ENCODE measurements at places on chromosomes 12 and 14. TPM values are rescaled to one million over a fixed set of nuclear protein-coding genes. Genes with fewer than 3 reads are reported as not detected.

GRCh38 chr12:108424816-108425215 lies 85.7 kb upstream of the CMKLR1 start:
- H3K4me1 ChIP-seq = no peaks in the 10 kb centered on the region
- no peak overlapping the region for H3K4me3 ChIP-seq
- no peak overlapping the region for H3K27ac ChIP-seq
- no peaks in the 10 kb centered on the region for H3K36me3 ChIP-seq

DNA sequence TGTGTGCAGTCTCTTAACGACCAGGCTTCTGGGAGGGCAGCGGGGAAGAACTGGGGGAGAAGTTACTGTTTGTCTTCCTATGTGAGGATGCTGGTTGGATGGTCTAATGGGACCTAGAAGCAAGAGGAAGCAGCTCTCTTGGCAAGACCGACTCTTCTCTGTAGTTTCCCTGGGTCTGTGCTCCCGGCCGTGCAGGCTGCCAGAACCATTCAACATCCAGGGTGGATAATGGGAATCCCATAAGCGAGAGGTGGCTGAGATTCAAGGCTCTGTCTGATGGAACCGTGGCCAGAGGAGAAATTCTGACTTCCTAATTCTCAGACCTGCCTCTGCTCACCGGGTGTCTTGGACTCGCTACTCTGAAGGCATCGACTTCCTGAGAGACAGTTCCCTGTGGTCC lies 561.0 kb upstream of the TBX3 start:
- no peaks in the 10 kb centered on the region for H3K36me3 ChIP-seq
- no peaks in the 10 kb centered on the region for H3K4me1 ChIP-seq
- H3K27ac ChIP-seq = no peak overlapping the region
- H3K27me3 ChIP-seq = no peaks in the 10 kb centered on the region
- DNase-seq = no peak

DNA sequence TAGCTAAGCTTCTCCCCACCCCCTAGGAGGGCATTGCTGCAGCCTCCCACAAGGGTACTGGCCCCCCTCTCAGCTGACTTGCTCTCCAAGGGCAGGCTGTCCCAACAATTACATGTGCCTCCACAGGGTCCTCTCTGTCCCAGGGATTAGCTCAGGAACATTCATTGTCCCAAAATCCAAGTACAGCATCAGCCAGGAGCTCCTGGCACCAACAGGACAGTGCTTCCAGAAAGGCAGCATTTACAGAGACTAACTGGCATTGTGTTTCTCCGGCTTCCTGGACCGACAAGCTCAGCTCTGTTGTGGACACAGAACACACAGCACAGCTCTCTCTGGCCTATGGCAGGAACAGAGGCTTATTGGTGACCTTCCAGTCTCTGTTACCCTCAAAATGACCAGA lies 21.7 kb downstream of the ABCD4 start:
- H3K36me3 ChIP-seq = peaks cover 4% of the 10 kb centered on the region
- H3K4me3 ChIP-seq = no peak overlapping the region
- H3K27ac ChIP-seq = no peak overlapping the region
- no peaks in the 10 kb centered on the region for H3K4me1 ChIP-seq
- no peaks in the 10 kb centered on the region for H3K27me3 ChIP-seq
- DNase-seq = no peak

DNA sequence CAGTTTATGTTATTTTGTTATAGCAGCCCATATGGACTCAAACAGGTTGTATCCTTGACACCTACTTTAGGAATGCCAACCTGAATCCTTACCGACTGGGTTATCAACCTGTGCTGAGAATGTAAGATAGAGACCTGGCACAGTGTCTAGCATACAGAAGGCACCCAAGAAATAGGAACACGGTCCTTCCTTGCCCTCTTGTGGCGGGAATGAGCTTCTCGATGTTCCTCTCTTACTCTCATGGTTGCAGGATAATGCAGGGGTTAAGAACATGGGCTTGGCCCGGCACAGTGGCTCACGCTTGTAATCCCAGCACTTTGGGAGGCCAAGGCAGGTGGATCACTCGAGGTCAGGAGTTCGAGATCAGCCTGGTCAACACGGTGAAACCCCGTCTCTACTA lies 6.5 kb downstream of the C12orf43 start:
- H3K36me3 ChIP-seq = no peaks in the 10 kb centered on the region
- no peaks in the 10 kb centered on the region for H3K27me3 ChIP-seq
- H3K4me3 ChIP-seq = no peak overlapping the region
- no peak overlapping the region for H3K27ac ChIP-seq
- peak; percentile 27 for DNase-seq

DNA sequence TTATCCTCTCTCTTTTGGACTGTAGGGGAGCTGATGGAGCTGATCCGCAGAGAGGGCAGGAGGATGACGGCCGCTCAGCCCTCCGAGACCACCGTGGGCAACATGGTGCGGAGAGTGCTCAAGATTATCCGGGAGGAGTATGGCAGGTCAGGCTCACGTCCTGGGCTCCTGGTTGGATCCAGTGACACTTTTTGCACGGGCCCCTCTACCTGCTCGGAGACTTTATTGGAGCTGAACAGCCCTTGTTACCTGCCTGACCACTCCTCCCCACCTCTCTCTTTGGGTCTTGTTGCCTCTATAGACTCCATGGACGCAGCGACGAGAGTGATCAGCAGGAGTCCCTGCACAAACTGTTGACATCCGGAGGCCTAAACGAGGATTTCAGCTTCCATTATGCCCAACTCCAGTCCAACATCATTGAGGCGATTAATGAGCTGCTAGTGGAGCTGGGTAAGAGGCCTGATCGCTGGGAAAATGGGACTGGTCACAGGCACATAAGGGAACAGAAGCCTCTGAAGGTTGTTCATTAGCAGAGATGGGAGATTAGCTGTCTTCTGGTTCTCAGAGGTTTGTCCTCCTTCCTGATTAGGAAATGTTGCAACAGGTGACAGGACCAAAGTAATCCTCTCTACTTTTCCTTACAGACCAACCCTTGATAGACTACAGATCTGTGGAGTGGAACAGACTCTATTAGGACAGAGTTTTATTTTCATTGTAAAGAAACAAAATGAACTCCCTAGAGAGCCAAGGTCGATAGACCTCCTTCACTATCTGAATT lies 718 bp downstream of the EIF2B2 start:
- peak overlapping the region; percentile 67 for H3K4me3 ChIP-seq
- H3K4me1 ChIP-seq = peaks cover 8% of the 10 kb centered on the region
- no peaks in the 10 kb centered on the region for H3K27me3 ChIP-seq
- H3K27ac ChIP-seq = peak overlapping the region; percentile 67
- H3K36me3 ChIP-seq = peaks cover 4% of the 10 kb centered on the region
- no peak for DNase-seq

- no peaks in the 10 kb centered on the region for H3K27me3 ChIP-seq
- no peak overlapping the region for H3K4me3 ChIP-seq
These were observed 25.1 kb downstream of the PXN start for GRCh38 chr12:120240495-120240833.

- no peak overlapping the region for H3K4me3 ChIP-seq
- no peaks in the 10 kb centered on the region for H3K36me3 ChIP-seq
- H3K27me3 ChIP-seq = no peaks in the 10 kb centered on the region
These were observed 154.4 kb upstream of the GARIN6 start for GRCh38 chr12:99493197-99493596.

DNA sequence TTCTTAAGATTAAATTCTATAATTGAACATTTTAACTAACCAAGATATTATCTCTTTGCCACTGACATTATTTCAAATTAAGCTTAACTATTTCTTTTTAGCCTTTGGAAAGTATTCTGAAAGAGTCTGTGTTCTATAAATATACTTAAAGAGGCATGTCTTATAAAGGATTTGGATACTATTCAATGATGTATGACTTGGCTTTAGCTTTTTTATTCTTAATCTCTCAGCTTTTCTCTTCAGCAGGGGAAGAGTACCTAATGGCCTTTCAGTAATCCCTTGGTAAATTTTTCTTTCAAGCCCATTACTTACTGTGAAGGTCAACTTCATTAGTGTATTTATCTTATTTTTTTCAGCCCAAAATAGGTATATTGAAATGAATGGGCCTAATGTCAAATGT lies 113.8 kb downstream of the LRRK2 start:
- H3K27me3 ChIP-seq = no peaks in the 10 kb centered on the region
- H3K27ac ChIP-seq = no peak overlapping the region
- H3K4me3 ChIP-seq = no peak overlapping the region

- H3K36me3 ChIP-seq = no peaks in the 10 kb centered on the region
- no peak overlapping the region for H3K4me3 ChIP-seq
These were observed 5.7 kb downstream of the MTRFR start for GRCh38 chr12:123238961-123239360.

DNA sequence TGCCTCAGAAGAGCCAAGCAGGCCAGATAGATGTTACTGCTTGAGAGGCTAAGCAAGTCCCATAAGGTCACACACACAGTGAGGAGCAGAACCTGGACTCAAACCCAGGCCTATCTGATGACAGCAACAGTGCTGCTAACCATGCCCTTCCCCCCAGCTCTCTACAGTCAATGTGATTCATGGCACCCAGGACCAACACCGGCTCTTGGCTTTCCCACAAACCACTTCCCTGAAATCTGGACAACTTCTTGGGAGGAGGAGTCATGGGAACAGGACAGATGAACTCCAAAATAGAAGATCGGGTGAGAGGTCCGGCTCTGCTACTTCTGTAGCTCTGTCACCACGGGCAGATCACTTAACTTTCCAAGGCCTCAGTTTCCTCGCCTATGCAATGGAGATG lies 716 bp upstream of the PTGDR start:
- no peaks in the 10 kb centered on the region for H3K4me1 ChIP-seq
- H3K27ac ChIP-seq = no peak overlapping the region
- DNase-seq = no peak

GRCh38 chr12:10700581-10700980 lies 22.5 kb downstream of the YBX3 start:
- no peaks in the 10 kb centered on the region for H3K27me3 ChIP-seq
- no peak overlapping the region for H3K4me3 ChIP-seq
- DNase-seq = no peak
- H3K4me1 ChIP-seq = no peaks in the 10 kb centered on the region
- peaks cover 5% of the 10 kb centered on the region for H3K36me3 ChIP-seq

- H3K4me1 ChIP-seq = no peaks in the 10 kb centered on the region
- H3K4me3 ChIP-seq = no peak overlapping the region
These were observed 9.8 kb upstream of the RMST start for GRCh38 chr12:97452839-97453238.

GRCh38 chr14:83255727-83256090 lies 1722.1 kb upstream of the SEL1L start:
- no peak for DNase-seq
- H3K27me3 ChIP-seq = no peaks in the 10 kb centered on the region

DNA sequence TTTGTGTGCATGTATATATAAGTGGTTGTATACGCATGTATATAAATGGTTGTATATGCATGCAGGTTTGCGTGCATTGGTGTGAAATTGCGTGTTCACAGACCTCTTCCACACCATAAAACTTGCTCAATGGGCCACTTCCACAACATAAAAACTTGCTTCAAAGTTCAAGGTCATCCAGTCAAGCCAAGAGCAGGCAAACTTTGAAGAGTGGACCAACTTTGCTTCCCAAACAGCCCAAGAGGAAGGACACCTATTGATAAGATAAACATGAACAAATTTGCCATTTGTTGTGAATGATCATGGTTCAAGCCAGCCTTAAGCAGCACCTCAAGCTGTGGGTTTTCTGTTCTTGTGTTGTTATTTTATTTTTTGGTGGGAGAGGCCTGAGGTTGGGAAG lies 25.2 kb upstream of the PPP1CC start:
- H3K4me3 ChIP-seq = no peak overlapping the region
- no peaks in the 10 kb centered on the region for H3K36me3 ChIP-seq
- no peak for DNase-seq
- no peak overlapping the region for H3K27ac ChIP-seq
- H3K27me3 ChIP-seq = no peaks in the 10 kb centered on the region
- H3K4me1 ChIP-seq = no peaks in the 10 kb centered on the region

GRCh38 chr12:95809000-95809680 lies 18.6 kb upstream of the NTN4 start:
- no peak overlapping the region for H3K27ac ChIP-seq
- DNase-seq = no peak
- no peaks in the 10 kb centered on the region for H3K4me1 ChIP-seq
- no peaks in the 10 kb centered on the region for H3K36me3 ChIP-seq
- no peaks in the 10 kb centered on the region for H3K27me3 ChIP-seq
- H3K4me3 ChIP-seq = no peak overlapping the region

GRCh38 chr14:95467657-95468056 lies 48.8 kb downstream of the SYNE3 start:
- no peaks in the 10 kb centered on the region for H3K36me3 ChIP-seq
- no peaks in the 10 kb centered on the region for H3K27me3 ChIP-seq
- no peak overlapping the region for H3K4me3 ChIP-seq
- no peak for DNase-seq
- H3K4me1 ChIP-seq = no peaks in the 10 kb centered on the region

GRCh38 chr14:98173305-98173704 lies 1098.7 kb downstream of the BCL11B start:
- no peak overlapping the region for H3K27ac ChIP-seq
- no peaks in the 10 kb centered on the region for H3K27me3 ChIP-seq
- H3K4me1 ChIP-seq = no peaks in the 10 kb centered on the region
- H3K4me3 ChIP-seq = no peak overlapping the region
- DNase-seq = no peak

GRCh38 chr14:64213853-64214570 lies 80.2 kb downstream of the ESR2 start:
- H3K27me3 ChIP-seq = no peaks in the 10 kb centered on the region
- H3K36me3 ChIP-seq = no peaks in the 10 kb centered on the region
- H3K27ac ChIP-seq = peak overlapping the region; percentile 19
- H3K4me1 ChIP-seq = no peaks in the 10 kb centered on the region

DNA sequence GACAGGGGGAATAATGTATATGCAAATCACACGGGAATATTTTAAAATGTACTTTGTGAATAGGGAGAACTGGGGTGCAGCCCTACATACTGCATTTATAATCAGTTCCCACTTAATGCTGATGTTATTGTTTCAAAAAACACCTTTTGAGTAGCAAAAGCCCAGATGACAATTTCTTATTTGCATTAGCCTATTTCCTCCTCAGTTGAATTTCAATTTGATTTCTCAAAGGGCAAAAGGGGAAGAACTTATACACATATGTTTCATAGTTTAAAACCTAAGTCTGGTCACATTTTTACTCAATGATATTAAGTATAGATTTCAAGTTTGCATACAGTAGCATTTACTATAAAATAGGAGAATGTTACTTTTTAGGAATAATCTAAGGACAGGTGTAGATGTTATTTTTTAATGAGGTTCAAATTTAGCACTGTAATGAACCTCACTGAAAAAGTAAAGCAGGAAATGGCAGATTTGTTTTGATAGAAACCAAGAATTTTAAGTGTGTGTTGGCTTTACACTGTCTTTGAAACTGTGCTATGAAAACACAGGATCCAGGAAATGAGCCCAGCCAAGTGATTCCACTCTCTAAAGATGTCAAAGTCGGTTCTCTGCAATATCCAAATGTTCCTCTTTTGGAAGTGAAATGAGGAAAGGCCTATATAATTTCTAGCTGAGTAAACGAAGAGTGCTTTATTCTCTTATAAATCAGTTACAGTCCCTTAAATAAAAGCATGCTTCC lies 367.4 kb downstream of the BTG1 start:
- H3K27ac ChIP-seq = no peak overlapping the region
- peaks cover 2% of the 10 kb centered on the region for H3K4me1 ChIP-seq
- H3K27me3 ChIP-seq = no peaks in the 10 kb centered on the region
- no peak for DNase-seq
- no peaks in the 10 kb centered on the region for H3K36me3 ChIP-seq

- H3K27ac ChIP-seq = no peak overlapping the region
- H3K36me3 ChIP-seq = no peaks in the 10 kb centered on the region
- H3K27me3 ChIP-seq = no peaks in the 10 kb centered on the region
- H3K4me3 ChIP-seq = no peak overlapping the region
These were observed 43.7 kb downstream of the PPP1R13B start for GRCh38 chr14:103803661-103804060.

ALDH1L2 gene
- 5.3 TPM for total RNA-seq

LMBR1L gene
- 25.2 TPM for total RNA-seq

PTPRR gene
- total RNA-seq = 2.4 TPM

TPPP2 gene
- total RNA-seq = 9.4 TPM

RPS6KL1 gene
- 1.5 TPM for total RNA-seq

TEX52 gene
- 0.85 TPM for total RNA-seq

MANSC4 gene
- not detected for total RNA-seq

KIF26A gene
- 13.9 TPM for total RNA-seq
